Ovary (tissue), 10 donors: ENCODE measurements at places on chromosomes 11 and 22.

DNA sequence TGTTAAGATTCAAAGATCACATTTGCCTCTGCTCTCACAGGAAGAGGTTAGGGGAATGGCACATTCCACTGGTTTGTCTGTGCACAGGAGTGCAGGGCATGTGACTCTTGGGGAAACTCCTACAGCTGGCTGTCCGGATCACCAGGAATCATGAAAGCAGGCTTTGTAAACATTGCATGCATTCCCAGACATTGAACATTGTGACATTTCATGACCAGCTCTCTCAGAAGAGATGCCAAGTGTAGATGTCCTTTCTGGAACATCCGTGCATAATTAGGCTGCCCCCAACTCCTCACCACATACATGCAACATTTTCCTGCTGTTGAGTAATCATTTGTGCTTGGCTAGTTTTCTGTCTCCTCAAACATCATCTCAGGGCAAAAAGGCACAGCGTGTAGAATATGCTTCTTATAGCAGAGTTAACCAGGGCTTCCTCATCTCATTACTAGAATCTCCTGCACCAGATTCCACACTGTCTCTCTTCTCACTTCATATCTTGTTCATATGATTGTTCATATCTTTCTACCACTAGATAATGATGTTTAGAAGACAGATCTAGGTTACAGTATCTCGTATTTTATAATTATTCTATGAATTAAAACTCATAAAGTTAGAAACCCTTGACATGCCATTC is 694.7 kb downstream of the NTM start:
- no peak for DNase-seq

DNA sequence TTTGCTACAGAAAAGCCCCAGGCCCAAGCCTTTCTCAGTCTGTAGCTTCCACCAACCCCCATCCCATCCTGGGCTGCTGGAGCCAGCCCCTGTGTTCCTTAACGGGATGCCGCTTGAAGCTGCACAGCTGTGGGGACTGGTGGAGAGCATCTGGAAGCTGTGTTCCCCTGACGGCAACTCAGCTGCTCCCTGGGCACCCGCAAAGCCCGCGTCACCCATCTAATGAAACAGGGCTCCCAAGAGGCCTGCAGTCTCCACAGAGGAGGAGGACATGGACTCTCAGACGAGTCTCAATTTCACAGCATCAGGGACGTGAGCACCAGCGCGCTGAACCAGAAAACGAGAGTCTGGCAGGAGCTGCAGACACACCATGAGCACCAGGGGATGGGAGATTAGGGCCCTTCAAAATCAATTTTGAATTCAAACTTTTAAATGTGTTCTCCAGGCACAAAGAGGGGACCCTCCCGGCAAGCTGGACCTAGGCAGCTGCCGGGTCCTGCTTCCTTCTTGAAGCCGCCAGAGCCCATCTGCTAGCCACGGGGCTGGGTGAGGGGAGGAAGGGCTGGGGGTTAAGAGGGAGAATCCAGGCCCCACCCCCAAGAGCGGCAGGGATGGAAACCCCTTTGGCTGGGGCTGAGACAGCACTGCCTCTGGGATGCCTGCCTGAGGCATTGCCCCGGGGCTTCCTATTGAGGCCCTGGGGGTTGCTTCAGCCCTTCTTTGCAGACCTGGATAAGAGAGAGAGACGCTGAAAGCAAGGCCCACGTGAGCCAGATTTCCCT is 21.0 kb downstream of the LMO1 start:
- DNase-seq: no peak

DNA sequence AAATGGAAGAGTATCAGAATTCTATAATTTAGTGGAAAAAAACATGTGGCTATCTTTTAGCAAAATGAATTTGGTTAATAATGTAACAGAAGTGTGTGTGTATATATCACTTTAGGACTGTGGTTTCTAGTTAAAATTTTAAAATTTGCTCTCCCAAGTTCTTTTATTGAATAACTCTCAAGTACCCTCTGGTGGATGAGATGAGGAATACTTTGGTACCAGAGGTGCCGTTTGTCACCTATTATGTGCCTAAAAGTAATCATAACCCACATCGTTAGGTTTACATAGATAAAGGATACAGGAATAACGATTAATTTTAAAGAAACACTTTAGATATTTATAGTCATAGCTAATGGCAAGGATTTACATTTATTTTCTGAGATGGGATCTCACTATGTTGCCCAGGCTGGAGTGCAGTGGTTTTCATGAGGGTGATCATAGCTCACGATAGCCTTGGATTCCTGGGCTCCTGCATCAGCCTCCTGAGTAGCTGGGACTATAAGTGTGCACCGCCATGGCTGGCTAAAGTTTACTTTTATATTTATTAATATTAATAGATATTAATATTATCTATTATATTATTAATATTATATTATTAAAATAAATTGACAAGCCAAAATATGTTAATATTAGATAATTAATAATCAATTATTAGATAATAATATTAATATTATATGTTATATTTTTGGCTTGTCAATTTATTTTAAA is 66.7 kb upstream of the CAPRIN1 start:
- DNase-seq: no peak

DNA sequence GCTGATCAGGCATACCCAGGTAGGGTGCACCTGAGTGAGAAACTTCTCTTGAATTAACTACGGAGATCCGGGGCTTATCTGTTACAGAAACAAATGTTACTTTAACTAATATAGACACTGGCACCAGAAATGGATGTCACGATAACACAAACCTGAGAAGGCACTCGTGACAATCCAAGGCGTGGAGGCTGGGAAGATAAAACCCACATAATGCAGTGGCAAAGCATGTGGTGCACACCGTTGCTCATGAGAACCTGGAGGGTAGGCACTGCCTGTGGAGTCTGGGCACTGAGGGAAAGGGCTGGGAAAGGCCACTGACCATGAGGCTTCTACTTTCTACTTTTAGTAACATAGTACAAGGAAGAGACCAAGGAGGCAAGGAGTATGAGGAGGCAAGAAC is 22.6 kb downstream of the SLC22A12 start:
- DNase-seq: no peak

- DNase-seq: no peak
Measured at GRCh38 chr11:1138097-1138496, 19.7 kb upstream of the MUC5AC start.

GRCh38 chr11:111438846-111439520 is 59.9 kb upstream of the POU2AF1 start:
- no peak for DNase-seq

DNA sequence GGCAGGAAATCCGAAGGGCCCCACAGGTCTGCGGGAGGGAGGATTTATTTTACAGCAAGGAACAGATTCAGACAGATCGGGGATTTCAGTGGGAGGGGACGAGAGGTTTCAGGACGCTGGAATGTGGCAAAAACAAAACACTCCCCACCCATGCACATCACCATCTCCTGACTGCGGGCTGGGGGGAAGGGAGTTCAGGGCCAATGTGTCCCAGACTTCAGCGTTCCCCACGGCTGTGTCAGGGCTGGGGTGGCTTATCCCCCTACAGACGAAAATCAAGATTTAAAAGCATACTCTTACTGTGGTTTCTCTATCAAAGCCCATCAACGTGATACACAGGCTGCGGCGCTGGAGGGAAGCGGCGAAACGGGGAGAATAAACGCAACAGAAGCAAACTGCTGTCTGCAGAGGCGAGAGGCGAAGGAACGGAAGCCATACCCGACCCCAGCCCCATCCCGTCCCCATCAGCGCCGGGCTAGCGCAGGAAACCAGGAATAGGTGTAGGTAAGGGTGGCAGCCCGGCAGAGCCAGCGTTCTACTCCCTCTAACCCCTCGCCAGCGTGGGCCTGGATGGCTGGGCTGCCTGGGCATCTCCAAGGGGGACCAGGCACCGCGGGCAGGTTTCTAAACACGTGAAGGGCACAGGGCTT is 2.7 kb downstream of the TENM4 start:
- DNase-seq: peak; percentile 67

- DNase-seq: no peak
Measured at GRCh38 chr22:33006220-33006954, 51.8 kb downstream of the SYN3 start.

DNA sequence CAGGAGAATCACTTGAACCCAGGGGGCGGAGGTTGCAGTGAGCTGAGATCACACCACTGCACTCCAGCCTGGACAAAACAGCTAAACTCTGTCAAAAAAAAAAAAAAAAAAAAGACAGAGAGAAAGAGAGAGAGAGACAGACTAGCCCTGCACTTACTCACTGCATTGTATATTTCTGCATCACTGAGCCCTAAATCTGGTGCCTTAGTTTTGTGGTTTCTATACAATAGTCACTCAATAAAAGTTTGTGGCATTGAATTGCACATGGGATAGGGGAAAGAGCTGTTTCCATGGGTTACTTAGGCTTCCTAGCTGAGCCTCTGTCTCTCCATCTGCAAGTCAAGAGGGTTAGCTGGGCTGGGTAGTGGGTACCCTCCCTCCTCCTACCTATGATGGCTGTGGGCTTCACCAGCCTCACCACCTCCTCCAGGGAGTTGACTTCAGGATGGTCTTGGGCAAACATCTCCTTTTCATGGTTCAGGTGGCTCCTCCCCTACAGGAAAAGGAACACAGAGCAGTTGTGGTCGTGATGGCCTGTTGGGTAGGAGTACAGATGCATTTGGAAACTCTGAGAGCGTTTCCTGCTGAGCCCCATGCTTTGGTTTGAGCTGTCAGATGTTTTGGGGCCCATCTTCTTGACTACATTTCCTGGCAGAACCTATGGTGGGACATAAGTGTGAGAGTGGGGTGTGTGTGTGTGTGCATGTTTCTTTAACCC is 73.2 kb downstream of the CCDC81 start:
- DNase-seq: no peak
